PC-3 (cell line): ENCODE measurements at places on chromosomes 12 and 14. TPM values are rescaled to one million over a fixed set of nuclear protein-coding genes. Genes with fewer than 3 reads are reported as not detected.
A peak's percentile ranks its signal among the peaks of the same experiment; 100 is the strongest.

GRCh38 chr12:3326850-3327780 is 163.9 kb upstream of the PRMT8 start:
- DNase-seq: no peak

- peak; percentile 12 for DNase-seq
These were observed 414.9 kb downstream of the APAF1 start for GRCh38 chr12:99059824-99060511.

The TMPRSS12 gene
- total RNA-seq: not detected in 2 replicates

The RAD51AP1 gene
- 15.9 and 24.7 TPM in 2 replicates for total RNA-seq

DNA sequence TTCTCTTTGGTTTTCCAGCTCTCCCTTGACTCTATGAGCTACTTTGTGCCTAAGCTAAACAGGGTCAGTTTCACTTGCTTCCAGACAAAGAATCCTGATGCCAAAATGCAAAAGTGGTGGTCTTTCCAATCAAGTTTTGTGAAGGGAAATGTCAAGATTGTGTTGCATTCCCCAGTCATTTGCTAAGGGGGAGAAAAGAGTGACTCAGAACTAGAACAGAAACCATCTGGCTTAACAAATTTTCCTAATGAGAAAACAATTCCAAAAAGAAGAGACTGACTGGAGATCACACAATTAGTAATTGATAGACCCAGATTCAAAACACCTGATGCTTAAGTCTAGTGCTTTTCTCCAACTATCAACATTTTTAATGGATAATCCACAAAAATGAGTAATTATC is 235.1 kb upstream of the DIO2 start:
- no peak for DNase-seq

The NANOG gene
- total RNA-seq: not detected in 2 replicates

DNA sequence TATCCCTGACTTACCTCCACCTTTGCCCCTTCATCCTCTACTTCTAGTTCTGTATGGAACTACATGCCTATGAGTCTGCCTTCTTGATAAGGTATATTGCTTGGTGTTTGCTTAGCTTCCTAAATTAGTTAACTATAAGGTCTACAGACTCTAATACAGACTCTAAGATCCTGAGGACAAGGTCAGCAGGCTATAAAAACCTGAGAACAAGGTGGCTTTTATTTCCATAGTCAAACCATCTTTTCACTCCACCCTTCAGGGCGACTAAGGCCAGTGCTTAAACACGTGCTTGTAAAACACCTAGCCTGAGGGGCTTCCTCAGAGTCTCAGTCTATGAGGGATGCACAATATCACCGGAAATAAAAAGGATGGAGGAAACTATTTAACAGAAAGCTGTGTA is 36.1 kb upstream of the COL2A1 start:
- no peak for DNase-seq

GRCh38 chr14:32426586-32427388 is 97.7 kb downstream of the AKAP6 start:
- DNase-seq: peak; percentile 17

GRCh38 chr14:91801358-91801757 is 66.0 kb downstream of the TC2N start:
- no peak for DNase-seq

DNA sequence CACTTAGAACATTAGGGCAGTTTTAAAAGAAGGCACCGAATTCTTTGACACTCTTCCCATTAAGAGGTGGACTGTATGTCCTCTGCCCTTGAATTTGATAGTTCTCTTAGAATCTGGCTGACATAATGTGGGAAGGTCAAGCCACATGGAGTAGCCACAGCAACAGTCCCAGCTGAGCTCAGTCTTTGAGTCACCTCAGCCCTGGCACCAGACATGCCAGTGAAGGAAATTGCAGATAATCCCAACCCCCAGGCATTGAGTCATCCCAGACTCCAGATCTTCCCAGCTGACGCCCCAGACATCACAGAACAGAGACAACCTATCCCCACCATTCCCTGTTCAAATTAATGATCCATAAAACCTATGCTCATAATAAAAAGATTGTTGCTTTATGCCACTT is 83.4 kb downstream of the GTF2A1 start:
- DNase-seq: peak; percentile 64

The KDM5A gene
- total RNA-seq: 27.8 and 34.0 TPM in 2 replicates

DNA sequence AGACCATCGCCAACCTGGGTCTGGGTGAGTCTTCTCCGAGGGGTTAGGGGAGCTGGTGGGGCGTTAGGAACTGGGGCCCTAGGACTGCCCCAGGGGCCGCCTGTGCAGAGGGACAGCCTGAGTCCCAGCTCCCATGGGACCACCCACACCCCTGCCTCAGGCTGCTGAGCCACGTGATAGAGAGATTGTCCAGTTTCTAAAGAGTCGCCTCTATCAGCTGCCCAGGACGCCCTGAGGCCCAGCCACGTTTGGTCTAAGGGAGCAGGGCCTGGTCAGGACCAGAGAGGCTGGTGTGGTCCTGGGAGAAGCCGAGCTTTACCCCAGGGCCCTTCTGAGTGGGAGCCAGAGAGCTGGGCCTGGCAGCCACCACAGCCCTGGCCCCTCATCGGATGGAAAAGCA is 107.1 kb downstream of the LGMN start:
- no peak for DNase-seq

The KRT75 gene
- total RNA-seq: 32.8 and 38.5 TPM in 2 replicates

The AP5M1 gene
- total RNA-seq: 41.3 and 48.7 TPM in 2 replicates

DNA sequence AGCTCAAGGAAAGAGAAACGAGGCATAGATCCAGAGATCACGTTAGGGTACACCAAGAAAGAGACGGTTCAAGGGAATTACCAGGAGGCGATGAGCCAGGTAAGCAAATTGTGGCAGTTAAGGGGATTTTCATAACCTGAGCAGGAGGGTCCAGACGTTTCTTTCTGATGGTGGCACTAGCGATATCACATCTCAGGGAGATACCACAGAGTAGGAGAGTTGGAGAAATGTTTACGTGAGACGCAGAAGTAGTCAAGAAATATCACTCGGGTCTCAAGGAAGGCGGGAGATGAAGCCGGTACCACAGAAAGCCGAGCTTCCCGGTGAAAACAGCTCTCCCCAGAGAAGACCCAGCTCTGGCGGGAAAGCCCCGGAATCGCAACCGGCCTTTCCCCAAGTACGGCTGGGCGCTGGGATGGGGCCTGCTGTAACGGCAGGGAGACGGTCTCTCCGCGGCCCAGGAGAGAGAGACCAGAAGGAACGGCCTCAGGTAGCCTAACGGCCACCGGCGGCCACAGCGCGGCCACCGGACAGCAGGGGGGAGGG is 485 bp downstream of the SENP1 start:
- peak; percentile 27 for DNase-seq

The GPX2 gene
- total RNA-seq: 2.9 and 4.3 TPM in 2 replicates

- DNase-seq: peak; percentile 7
These were observed 12.9 kb downstream of the ST8SIA1 start for GRCh38 chr12:22321638-22322037.

GRCh38 chr12:32183650-32184049 is 77.0 kb downstream of the BICD1 start:
- DNase-seq: peak; percentile 60

DNA sequence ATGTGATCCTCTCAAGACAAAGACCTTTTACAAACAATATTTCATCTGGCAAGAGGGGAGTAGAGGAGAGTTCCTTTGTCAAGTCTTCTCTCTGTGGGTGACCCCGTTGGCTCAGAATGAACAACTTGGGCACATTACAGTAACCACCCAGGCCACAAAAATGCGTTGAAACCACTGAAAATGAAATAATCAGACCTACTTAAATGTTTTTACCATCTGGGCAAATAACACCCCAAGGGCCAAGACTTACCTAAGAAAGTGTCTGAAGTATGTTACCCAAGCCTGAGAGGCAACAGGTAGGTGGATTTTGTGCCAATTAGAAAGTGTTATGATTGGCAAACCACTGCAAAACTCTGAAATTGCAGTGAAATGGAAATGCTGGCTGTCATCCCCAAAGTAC is 1.3 kb downstream of the TC2N start:
- DNase-seq: peak; percentile 15

- no peak for DNase-seq
These were observed 96.7 kb upstream of the PSMC1 start for GRCh38 chr14:90159688-90160087.

DNA sequence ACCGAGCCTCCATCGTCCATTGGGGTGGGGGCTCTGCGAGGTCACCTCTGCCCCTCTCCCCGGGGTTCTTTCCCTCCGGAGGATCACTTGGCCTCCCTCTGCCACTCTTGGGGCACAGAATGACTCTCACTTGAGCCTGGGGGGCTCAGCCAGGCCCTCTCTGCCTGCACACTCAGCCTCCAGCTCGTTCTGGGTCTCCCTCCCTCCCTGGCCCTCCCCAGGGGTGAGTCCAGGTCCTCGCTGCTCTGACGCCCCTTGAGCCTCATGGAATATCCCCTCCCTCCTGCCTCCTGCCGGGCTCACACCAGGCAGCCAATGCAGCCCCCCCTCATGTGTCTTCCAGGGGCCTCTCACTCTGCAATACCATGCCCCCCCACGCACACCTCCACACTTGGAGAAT is 17.7 kb upstream of the SFSWAP start:
- DNase-seq: no peak

The KRT73 gene
- total RNA-seq: not detected in 2 replicates

The IL31 gene
- total RNA-seq: not detected in 2 replicates

DNA sequence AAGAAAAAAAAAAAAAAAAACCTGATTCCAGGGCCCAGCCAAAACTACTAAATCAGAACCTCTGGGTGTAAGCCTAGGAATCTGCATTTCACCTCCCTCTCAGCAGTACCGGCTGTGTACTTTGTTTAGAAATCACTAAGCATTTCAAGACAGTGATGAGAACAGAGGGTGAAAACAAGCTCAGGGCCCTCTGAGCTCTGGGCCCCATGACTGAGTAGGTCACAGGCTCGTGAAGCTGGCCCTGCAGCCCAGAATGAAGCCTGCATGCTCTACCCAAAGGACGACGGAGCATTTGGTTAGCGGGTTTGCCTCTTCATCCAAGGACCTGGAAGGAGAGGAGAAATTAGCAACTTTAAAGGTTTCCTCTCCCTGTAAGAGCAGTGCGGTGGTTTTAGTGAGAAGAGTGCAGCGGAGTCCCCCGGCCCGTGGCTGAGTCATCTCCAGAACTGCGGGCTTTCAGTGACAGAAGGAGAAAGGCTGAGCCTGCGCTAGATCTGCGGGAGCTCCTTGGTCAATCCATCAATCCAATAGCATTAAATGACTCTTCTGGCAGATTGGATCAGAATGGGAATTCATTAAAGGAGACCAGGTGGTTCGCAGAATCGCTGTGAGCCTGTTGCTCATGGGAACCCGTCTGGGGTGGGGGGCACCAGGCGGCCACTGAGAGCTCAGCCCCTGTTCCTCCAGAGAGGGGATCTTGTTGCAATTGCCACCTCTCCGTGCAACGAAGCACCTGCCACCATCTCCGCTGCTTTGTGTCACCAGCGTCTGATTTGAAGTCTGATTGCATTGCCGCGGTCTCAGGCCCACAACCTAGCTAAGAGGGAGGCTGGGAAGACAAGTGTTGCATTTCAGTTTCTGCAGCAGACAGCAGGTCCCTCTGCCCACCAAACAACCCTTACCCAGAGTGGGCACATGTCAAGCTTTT is 7.3 kb downstream of the IL31 start:
- no peak for DNase-seq

The GLIPR1L1 gene
- not detected in 2 replicates for total RNA-seq

GRCh38 chr12:105523164-105524057 is 192.9 kb downstream of the C12orf75 start:
- DNase-seq: no peak

GRCh38 chr14:102187044-102187443 is 47.3 kb downstream of the WDR20 start:
- DNase-seq: peak; percentile 65
